8988T (cell line): ENCODE measurements at places on chromosomes 13 and 19.
A peak's percentile ranks its signal among the peaks of the same experiment; 100 is the strongest.

GRCh38 chr19:43675269-43675879 lies 5.4 kb upstream of the PLAUR start:
- DNase-seq = peak; percentile 42

GRCh38 chr19:17737690-17738153 lies 13.6 kb upstream of the FCHO1 start:
- no peak for DNase-seq

DNA sequence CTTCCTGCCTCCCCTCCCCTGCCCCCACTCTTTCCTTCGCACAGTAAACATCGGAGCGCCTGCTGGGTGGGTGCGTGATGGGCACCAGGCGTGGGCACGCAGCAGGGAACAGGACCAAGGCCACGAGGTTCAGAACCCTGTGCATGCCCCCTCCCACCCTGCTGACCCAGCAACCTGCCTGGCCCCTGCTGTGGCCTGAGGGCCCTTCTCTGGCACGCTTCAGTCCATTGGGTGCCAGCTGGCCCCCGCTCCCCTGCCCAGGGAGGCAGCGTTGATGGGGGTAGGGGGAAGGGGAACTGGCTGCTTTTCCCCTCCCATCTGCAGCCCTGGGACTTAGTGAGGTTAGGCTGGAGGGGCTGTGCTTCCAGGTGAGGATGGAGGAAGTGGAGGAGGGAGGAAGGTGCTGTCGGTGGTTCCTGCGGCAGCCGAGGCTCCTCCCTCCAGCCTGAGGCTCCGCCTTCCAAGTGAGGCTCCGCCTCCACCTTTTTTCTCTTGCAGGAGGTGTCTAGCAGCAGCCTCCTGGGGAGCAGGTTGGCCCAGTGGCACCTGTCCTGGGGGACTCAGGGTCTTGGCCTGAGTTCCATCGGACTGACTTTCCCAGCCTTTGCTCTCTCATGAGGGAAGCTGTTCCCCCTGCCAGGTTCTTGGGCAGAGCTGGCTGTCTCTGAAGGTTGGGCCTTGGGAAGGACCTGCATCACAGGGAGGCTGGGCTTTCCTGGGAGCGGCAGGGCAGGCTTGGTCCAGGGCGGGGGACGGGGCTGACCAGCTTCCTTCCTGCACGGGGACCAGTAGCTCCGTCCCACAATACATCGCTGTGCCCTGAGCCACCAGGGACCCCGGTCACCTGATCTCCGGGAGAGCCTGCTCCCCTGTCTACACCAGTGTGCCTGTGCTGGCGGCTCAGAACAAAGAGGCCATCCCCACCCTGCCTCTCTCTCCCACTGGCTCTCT lies 7.3 kb downstream of the PIAS4 start:
- no peak for DNase-seq

DNA sequence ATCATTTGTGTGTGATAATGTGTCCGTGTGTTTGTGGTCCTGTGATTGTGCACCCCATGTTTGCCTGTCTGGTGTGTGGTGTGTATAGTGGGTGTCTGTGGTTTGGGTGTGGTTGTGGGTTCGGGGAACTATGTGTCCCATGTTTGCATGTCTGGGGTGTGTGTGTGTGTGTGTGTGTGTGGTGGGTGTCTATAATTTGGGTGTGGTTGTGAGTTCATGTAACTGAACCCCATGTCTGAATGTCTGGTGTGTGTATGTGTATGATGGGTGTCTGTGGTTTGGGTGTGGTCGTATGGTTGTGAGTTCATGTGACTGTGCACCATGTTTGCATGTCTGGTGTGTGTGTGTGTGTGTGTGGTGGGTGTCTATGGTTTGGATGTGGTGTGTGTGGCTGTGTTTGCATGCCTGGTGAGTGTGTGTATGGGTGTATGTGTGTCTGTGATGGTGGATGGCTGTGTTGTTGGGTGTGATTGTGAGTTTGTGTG lies 11.1 kb upstream of the NFIX start:
- DNase-seq = no peak

GRCh38 chr13:111242585-111242984 lies 77.9 kb upstream of the TEX29 start:
- no peak for DNase-seq

DNA sequence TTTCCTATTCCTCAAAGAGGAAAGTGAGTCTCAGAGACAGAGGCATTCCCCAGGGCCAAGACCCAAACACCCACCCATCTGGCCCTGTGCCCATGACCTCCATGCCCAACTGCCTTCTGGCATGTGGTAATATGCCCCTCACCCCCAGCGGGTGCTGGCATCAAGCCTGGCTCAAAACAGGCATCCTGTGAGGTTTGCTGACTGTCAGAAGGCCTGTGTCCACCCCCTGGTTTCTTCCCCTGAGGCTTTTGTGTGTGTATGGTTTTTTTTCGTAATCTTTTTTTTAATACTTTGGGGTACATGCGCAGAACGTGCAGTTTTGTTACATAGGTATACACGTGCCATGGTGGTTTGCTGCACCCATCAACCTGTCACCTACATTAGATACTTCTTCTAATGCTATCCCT lies 7.6 kb upstream of the KANK2 start:
- no peak for DNase-seq

- no peak for DNase-seq
These were observed 4.5 kb downstream of the MAMSTR start for GRCh38 chr19:48714759-48715675.

DNA sequence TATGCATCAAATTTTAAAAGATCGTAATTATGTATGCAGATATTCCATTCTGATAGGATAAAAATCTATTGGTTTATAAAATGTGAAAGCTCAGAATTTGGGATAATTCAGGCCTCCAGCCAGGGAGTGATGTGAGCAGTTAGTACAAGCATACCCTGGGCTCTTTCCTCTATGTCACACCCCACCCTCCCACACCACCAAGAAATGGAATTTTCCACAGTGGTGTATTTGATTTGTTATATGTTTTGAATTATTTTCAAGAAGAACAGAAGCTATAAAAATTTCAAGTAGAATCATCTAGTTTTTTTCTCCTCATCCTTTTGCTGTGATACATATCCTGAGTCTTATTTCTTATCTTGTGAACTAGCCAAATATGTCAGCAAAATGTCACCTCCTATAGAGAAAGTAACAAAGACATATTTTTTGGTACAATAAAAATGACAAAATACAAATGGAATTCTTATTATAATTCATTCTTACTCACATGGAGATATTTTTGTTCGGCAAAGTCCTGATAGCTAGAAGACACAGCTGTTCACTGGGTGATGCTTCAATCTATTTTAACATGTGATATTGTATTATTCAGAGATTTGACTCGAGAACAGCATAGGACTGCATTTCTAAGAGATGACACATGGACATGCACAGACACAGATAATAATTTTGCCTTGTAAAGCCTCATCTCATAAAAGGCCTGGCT lies 61.2 kb upstream of the FRY start:
- no peak for DNase-seq

- no peak for DNase-seq
These were observed 247.0 kb downstream of the GPC6 start for GRCh38 chr13:93473441-93474270.

GRCh38 chr13:23679220-23679619 lies 109.0 kb downstream of the TNFRSF19 start:
- DNase-seq = no peak

DNA sequence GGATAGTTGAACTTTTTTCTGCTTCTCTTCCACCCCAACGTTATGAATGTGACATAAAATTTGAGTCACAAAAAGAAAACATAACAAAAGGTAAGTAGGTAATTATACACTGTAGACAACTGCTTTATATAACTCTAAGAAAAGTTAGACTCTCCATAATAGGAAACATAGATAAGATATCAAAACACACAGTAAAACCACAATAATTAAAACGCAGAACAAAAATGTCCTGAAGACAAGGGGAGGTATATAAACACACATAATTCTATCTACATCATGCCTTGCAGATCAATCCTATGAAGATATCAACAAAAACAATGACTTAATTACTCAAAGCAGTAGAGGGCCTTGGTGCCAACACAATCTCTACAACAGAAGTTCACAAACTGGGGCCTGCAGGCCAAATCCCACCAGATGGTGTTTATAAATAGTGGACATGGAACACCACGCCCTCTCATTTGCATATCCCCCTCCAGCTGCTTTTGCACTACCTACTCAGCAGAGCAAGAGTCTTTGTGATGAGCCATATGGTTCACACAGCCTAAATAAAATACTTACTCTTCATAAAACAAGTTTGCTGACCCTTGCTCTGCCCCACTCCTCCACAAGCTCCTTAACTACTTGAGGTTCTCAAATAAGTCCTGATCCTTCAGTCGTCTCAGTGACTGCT lies 254.7 kb downstream of the KLF12 start:
- DNase-seq = no peak

DNA sequence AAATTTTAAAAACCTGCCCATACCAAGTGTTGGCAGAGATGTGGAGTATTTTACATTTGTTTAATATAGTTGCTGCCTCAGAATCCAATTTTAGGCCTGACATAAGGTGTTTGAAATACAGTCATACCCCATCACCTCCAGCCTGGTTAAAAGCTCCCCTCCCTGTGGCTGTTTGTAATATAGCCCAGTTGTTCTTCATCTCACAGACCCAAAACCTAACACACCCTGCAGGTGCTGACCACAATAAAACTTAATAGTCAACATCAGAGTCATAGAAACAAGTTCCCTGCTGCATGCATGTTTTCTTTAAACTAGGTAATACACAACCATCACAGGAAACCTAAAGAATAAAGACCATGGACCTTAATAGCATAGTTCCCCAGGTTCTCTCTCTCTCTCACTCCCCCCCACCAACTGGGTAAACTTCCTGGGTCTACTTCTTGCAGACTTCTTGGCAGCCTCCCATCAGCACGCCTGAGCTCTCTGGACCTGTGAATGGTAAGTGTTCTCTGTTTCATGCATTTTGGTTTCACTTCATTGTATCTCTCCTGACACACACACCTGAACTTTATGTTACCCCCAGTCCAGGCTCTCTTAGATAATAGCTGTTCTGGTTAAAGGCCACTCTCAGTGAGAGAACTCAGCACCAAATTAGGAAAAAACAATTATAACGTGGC lies 1369.9 kb downstream of the EFNB2 start:
- DNase-seq = no peak

DNA sequence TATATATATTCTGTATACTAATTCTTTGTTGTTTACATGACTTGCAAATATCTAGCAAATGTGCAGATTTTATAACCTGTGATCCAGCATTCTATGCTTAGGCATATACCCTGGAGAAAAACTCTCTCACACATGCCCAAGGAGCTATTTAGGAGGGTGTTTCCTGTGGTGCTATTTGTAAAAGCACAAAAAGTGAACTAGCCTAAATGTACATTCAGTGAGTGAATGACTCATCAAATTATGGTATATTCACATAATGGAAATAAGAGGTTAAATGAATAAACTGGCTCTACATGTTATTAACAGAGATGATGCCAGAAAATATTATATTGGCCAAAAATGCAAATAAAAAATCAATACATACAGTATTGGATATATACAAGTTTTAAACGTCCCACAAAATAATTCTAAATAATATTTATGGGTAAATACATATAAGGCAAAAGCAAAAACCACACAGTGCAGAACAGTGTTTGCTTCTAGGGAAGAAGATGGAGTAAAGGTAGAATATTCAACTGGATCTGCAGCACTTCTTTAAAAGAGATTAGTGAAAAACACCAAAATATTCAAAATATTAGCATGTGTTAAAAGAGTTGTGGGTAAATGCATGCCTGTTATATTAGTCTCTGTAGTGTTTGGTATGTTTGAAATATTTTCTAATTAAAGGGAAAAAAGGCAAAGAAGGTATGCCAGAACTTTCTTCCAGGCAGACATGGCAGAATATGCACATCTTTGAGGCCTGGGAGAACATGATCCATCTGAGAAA lies 344.7 kb downstream of the KLF5 start:
- DNase-seq = no peak

DNA sequence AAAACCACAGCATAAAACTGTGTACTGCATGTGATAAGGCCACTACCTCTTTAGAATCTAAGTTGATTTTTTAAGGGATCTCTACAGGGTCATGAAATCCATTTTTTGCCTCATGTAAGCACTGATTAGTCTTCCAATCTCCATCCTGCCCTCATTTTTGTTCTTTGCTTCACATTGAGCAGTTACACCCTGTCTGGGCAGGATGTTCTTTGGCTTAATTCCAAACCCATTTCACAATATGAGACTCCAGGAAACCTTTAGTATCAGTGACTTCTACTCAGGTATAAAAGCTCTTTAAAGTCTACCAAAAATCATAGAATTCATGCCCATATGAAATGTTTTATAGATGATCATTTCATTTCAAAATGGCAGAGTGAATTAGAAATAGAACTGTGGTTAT lies 592.6 kb downstream of the TBC1D4 start:
- no peak for DNase-seq

DNA sequence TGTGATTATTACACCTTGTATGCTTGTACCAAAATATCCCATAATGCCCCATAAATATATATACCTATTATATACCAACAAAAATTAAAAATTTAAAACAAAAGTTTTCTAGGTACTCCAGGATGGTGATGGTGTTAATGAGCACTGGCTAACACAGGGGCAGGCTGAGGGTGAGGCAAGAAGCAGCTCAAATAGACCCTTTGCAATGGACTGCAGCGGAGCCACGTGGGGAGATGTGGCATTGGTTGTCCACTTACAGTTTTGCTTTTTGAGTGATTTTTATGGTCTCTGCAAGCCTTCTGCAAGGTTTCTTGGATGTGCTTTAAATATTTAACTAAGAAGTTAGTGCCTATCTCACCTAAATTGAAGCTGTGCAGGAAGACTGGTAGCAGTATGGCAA lies 132.9 kb downstream of the RAP2A start:
- DNase-seq = no peak

- no peak for DNase-seq
These were observed 522.5 kb downstream of the DIAPH3 start for GRCh38 chr13:59641261-59641660.

DNA sequence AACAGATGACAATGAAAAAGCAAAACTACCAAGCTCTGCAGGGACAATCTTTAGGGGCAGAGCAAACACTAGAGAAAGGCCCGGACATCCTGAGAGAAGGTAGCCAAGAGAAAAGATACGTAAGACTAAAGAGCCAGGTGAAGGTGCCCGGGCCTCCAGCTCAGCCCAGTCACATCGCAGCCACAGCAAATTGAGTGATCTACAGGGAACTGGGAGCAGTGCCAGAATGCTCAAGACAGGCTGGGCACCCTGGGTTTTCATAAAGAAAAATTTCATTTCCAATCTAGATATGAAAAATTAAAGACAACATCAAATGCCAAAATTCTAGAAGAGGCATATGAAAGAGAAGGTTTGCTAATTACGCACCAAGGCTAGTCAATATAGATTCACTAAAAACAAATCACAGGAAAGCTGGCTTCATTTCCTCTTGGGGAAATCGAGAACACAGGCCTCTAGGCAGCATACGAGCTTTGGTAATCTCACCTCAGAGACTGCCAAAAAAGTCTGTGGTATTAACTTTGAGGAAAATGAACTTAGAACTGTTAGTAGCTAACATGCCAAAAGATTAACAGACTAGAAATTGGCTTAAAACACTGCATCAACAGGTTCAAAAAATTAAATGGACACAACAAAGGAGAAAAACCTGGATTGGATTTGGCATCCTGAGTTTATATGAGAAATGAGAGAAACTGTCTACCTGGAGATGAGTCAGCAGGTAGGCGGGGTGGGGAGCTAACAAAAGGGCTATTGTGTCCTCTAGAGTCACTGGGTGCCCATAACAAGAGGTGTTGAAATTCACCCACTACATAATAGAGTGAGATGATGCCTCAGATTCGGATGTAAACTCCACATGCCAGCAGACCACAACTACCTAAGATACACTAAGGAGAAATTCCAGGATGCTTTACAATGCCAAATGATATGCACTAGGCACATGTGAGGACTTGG lies 6.6 kb downstream of the ANKRD10 start:
- DNase-seq = no peak
